ENCODE measurements at places on chromosomes 2 and 18.

DNA sequence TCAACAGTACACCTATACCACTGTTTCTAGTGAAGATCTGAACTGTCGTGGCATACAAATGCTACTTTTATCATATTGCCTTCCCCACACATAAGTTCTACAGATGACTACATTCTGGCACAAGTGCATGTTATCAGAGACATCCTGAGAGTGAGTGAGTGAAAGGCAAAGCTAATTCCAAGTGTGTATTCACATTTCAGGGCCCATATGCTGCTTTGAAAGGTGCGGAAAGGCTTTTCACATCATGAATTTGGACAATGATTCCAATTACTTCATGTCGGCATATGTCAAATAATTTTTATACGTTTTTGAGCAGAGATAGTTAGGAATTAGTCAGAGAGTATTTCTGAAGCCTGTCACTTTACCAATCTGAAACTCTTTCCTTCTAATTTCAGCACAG lies 101.7 kb downstream of the GAREM1 start:
- DNase-seq, result no peak

DNA sequence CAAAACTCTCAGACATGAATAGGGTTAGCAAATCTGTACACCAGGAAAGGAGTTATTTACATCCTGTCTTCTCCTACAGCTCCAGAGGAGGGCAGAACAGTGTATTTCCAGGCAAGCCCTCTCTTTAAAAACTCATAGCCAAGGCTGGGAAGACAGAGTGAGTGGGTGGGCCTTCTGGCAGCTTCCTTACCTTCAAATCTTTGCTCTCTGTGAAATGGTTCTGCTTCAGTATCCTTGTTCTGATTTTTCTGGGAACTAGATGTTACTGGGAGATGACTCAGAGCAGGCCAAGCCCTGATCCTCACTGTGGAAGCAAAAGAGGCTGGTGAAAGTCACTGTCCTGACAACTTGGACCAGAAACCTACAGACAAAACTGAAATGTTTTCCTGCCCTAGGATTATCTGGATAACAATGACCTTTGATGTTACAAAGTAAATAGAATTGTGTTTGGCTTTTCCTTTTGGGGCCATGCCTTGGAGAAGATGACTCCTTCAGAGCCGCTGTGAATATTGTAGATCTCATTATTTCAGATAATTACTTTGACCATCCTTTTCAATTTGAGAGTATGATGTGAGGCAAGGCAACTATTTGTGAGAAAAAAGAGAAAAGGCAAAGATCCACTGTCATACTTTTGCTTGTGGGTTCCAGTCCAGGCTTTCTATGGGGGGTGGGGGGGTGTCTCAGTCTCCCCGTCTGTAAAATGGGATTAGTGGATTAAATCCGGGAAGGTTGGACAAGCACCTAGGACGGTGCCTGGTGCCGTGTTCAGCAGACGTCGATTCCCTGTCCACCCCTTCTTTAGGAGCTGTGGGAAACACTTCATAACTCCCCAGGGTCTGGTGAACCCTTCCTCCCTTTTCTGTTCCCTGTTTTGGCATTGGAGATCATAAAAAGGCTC lies 644 bp upstream of the QPCT start:
- no peak for DNase-seq

DNA sequence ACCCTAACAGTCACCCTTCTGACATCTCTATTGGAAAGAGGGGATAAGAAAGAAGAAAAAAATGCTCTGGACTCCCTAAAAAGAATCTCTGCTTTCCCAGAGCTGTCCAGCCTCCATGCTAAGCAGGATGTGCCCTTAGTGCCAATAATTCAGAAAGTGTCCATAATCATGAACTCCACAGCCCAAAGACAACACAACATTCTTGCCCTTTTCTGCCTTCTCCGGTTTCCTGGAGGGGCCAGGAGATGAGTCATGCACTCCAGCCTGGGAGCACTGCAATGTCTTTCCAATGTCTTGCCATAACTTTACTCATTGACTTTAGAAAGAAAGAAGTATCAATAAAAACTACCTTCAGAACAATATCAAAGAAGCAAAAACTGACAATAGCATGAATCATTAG lies 44.0 kb downstream of the KLF7 start:
- DNase-seq, result no peak

DNA sequence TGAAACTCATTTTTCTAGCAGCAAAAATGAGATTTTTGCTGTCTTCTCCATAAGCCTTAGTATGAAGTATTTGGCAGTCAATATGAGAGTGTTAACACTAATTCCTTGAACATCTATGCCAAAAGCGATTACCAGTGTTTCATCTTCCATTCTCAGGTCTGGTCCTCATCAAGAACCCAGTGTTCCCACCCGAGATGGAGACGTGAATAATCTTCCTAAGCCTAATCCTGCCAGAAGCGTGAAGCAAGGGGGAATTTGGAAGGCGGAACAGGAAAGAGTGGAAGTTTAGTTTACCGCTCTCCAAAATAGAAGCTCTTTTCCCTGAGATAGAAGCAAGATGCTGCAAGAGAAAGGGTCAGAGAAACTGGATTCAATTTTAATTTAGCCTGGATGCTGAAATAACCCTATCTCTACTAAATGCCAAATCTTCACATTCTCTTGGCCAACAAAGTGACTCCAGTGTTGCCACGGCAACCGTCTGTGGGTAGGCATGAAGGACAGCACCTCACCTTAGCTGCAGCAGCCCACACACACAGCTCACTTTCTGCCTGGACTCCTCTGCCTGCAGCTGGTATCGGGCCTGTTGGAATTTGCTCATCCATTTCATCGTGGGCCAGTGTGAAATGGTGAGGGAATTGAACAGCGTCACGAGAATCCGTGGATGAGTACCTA lies 711.1 kb downstream of the CBLN2 start:
- DNase-seq, result no peak

- DNase-seq, result no peak
Measured at GRCh38 chr2:120482334-120482733, 136.4 kb downstream of the INHBB start.

DNA sequence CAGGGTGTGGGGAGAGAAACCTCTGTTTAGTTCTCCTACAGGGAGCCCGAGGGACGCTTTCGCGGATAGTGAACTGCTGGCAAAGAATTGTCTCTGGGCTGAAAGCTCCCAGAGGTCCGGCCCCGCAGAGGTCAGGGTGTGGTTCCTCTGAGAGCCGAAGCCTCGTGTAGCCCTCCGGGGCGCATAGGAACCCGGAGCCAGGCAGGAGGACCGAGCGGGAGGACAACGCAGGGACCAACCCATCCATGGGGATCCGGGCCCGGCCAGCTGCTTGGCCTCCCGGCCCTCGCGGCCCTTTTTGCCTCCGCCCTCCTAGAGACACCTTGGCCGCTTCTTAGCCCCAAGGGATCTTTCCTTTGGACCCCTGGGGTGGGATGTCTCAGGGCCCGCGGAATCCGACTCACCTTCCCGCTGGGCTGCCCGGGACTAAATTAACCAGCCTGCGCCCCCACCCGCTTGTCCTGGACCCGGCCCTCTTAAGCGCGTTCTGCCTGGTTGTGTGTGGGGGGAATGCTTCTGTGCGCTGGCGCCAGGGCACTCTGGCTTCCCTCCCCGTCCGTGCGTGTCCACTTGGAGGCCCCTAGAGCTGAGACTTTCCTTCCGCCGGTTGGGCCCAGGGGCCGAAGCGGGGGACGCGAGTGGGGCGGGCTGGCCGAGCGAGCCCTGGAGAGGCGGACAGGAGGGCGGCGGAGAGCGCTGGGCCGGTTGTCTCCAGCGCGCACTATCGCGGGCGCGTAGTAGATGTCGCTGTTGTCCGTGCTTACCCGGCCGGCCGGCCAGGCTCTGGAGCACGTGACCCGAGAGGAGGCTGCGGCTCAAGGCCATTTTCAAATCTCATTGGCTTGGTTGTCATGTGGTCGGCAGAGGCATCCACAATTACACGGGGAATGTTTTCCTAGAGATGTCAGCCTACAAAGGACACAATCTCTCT lies at the start of gene HOXD10:
Gene HOXD10 (plus strand): TSS at position 896 of the 931 bp plus-strand sequence. CDS start 56 bp downstream, outside the sequence.
- DNase-seq, result no peak

DNA sequence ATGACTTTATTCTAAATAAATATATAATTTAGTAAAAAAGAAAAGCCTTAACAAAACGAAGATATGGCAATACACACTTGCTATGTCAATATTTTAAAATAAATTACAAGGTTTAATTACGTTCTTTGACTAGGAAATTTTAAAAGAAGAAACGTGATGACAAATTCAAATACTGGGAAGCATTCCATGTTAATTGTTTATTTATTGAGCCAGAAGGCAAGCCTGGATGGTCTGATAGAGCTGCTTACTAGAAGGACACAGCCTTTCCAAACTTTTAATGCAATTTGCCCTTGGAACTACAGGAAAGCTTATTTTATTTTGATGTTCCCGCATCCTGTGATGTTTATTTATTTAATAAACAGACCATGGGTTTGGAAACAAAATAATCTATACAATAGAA lies 33.4 kb upstream of the DSEL start:
- no peak for DNase-seq

DNA sequence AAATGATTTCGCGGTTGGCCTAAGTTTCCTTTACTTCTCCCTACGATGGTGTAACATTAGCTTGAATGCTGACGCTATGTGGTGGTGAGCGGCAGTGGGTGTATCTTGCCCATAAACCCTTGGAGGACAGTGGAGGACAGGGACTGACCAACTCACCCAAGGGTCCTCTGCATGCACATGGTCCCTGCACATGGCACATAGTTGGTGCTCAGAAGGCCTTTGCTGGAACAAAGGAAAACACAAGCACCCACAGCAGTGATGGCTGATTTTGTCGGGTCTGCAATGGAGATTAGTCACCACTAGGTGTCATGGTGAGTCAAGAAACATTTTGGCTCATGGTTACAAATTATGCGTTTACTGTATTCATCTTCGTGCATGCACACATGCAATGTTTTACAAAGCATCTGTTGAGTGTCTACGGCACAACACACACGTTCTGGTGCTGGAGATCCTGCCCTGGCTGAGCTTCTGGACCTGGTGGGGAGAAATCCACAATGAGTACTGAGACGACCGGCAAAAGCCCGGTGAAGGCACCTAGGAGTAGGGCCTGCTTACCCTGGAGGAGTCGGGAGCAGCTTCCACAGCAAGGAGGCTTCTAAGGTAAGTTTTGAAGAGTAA lies 44.0 kb downstream of the PDCL3 start:
- DNase-seq, result peak; percentile 41

- DNase-seq, result no peak
Measured at GRCh38 chr2:38601463-38602135, 1.1 kb downstream of the HNRNPLL start.

- no peak for DNase-seq
Measured at GRCh38 chr2:54723996-54724559, 616 bp downstream of the EML6 start.

DNA sequence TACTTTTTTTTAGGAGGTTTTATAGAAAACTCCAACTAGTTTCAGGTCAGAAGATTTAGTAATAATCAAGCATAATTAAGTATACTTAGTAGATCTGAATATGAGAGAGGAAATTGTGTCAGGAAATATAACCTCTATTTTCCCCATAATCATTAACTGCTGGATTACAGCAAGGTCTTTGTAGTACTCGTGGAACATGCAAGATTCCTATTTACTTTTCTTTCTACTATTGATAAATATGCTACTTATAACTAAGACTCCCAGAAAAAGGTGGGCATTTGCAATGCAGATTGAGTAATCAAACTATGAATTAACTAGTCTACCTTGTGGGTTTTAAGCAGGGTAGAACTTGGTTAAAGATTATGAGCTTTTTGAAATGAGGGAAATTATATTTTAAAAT lies 570.1 kb downstream of the LRP1B start:
- DNase-seq, result no peak

DNA sequence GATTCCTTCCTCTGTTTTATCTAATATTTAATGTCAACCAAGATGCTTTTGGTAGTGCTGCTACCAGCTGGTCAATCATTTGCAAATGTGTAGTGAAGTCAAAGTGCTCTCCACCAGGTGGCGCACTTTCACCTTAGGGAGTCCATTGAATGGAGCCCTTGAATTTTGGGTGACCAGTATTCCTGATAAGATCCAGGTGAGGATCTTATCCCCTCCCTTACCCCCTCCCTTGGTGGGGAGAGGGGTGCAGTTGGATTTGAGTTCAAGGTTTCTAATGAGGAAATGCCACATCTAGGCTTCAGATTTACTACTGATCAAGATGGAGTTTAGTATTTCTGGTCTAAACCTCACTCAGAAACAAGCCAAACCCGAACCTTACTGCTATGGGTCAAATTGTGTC lies 12.0 kb upstream of the E2F6 start:
- DNase-seq, result peak; percentile 60

Measured in GM19239 (cell line).